Tongue (tissue), 3 donors: ENCODE measurements at places on chromosomes 2 and 18.
A peak's percentile ranks its signal among the peaks of the same experiment; 100 is the strongest.

DNA sequence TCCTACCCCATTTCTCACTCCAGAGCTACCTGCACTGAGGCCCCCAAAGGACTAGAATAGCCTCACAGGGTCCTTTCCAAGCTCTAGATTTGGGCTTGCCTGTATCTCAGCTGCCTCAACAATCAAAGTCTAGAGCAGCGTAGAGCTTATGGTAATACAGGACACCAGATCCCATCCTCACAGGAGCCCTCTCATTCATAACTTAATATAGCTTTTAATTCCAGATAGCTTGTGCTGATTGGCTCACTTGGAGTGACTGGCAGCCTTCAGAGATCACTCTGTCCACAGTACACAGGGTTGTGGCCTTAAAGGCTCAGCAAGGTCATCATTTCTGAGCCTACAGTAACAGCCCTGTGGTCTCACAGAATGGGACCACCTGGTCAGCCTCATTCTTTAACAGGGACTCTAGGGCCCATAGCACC is 51.4 kb downstream of the ZFP36L2 start:
- no peak for DNase-seq

DNA sequence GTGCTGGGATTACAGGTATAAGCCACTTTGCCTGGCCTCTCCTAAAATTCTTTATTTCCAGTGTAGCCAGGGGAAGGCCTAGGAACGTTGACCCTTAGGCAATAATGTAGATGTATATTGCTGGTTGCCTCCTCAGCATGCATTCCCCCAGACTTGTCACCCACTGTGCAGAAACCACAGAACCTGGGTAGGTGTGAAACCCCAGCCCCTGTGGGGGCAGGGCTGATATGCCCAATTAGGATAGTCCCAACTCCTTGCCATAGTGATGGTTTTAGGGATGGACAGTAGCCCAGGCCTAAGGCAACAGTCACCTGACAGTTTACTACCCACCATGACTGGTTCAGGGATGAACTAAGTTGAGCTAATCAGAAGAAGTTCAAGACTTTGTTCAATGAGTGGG is 57.7 kb downstream of the TMEM247 start:
- no peak for DNase-seq

GRCh38 chr18:57436965-57437333 is 1.8 kb downstream of the ONECUT2 start:
- no peak for DNase-seq

- DNase-seq: peak; percentile 78
Measured at GRCh38 chr2:50143822-50144575, 887.9 kb downstream of the NRXN1 start.

DNA sequence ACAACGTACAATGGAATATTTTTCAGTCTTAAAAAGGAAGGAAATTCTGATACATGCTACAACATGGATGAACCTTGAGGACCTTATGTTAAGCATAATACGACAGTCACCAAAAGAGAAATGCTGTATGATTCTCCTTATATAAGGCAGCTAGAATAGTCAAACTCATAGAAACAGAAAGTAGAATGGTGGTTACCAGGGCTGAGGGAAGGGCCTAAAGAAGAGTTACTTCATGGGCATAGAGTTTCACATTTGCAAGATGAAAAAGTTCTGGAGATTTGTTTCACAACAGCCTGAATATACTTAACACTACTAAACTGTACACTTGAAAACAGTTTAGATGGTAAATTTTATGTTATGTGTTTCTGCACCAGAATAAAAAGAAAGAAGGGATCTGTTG is 113.3 kb downstream of the GALNT1 start:
- DNase-seq: no peak

DNA sequence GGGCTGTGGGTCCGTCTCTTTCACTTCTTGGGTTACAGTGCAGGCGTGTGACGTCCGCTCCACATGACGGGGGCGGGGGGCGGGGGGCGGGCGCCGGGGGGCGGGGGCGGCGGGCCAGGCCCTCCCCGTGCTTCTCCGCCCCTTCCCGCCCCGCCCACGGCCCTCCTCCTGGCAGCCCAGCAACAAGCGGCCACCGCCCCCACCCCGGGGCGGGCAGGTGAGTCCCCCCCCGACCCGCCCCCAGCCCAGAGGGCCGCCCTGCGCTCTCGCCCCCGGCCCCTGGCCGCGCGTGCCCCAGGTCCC is 3.6 kb downstream of the ZNF516 start:
- peak; percentile 87 for DNase-seq

DNA sequence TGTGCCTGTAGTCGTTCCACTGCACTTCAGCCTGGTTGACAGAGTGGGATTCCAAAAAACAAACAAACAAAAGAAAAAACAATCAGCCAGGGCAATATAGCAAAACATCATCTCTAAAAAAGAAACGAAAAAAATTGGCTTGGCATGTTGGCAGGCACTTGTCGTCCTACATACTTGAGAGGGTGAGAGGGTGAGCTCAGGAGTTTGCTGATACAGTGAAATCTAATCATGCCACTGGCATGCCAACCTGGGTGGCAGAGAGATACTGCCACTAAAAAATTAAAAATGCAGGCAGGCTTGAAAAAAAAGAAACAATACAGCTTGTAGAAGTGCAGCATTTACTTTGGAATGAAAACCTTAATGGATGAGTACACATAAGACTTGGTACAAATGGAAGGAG is 282.9 kb upstream of the RGPD4 start:
- no peak for DNase-seq

GRCh38 chr2:172285010-172285621 is 142.3 kb upstream of the ITGA6 start:
- peak; percentile 71 for DNase-seq

DNA sequence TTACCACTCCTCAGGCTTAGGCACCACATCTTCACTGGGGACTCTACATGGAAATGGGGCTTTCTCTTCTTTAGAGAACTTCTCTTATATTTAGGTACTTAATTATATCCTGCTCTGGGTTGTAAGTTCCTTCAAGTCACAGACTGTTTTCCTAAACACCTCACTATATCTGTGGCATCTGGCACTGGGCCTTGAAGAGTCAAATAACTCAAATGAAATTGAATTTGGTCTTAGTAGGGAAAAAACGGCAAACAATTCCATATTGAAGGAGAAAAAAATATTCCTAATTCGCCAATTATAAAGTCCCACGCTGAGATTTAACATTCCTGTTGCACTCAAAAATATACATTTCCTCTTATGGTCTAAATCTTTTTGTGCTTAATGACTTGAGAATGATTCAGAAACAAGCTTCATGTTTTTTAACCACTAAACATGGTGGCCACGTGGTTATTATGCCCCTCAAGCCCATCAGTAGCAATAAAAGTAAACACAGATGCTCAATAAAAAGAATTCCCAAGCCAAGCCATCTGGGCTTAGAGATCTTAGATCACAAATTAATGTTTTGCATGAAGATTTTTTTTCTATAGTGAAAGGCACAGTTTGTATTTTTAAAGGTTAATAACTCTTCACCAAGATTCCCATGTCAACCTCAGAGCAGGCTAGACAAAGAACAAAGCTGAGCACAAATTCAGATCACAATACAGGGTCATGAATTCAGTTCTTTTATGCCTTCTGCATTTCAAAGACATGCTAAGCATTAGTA is 105.5 kb upstream of the SYT4 start:
- DNase-seq: no peak

GRCh38 chr2:188196343-188197008 is 95.2 kb upstream of the GULP1 start:
- DNase-seq: peak; percentile 9

DNA sequence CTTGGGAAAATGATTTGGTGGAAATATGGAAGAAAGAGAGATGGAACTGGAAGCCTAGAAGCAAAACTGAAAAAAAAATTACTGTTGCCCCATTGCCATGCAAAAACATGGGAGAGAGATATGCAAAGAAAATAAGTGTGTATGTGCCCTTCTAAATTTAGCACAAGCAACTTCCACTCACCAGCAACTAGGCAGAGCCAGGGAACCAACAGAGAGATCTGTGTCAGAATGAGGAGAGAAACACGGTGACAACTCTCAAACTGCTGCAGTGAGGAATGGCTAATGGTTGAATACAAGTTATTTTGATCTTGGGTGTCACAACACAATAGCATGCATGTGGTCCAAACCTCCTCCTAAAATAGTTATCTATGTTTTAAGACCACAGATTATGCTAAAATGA is 10.9 kb downstream of the DSC2 start:
- no peak for DNase-seq

DNA sequence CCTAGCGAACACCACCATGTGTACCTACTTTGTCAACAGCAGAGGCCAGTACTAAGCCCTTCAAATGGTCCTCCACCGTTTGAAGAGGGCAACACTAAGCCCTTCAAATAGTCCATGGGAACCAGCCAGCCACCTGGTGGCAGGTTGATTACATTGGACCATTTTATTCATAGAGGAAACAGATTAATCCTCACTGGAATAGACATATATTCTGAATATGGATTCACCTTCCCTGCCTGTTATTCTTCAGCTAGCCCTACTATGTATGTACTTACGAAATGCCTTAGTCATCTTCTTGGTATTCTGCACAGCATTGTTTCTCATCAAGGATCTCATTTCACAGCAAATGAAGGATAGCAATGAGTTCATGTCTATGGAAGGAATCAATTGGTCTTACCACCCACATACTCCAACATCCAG is 10.0 kb upstream of the ZNF396 start:
- no peak for DNase-seq

- no peak for DNase-seq
Measured at GRCh38 chr2:120238728-120239487, 13.7 kb upstream of the RALB start.

- peak; percentile 30 for DNase-seq
Measured at GRCh38 chr2:70024284-70024683, 62.9 kb upstream of the ASPRV1 start.

GRCh38 chr2:174606336-174606735 is 8.7 kb upstream of the WIPF1 start:
- peak; percentile 69 for DNase-seq

DNA sequence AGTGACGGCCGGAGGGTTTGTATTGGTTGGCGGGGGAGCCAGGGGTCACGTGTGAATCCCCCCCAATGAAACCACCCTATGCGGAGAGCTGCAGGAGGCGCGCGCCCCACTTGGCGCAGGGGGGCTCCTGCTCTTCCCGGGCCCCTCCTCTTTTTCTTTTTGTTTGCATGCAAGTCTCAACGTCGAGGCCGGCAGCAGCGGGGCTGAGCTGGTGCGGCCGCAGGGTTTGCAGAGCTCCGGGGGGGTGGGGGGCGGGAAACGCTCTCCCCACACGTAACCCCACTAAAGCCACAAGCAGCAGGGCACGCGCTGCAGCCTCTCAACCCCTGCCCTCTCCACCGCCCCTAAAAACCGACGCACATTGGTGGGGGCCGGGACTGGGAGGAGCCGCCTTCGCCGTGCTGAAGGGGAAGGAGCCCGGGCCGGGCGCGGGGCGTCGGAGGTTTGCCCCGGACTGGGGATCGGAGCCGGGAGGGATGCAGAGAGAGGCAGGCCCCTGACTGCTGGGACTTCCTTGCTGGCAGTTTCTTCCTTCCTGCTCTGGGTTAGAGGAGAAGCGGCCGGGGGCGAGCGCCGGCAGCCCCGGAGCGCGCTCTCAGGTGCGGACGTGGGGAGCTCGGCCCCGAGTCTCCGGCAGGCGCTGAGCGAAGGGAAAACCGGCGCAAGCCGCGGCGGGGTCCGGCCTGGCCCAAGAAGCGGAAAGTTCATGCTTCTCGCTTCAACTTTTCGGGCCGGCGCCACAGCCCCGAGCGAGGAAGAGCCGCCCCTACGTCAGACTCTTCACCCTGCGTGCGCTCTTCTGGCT is 864 bp downstream of the LBH start:
- peak; percentile 86 for DNase-seq

DNA sequence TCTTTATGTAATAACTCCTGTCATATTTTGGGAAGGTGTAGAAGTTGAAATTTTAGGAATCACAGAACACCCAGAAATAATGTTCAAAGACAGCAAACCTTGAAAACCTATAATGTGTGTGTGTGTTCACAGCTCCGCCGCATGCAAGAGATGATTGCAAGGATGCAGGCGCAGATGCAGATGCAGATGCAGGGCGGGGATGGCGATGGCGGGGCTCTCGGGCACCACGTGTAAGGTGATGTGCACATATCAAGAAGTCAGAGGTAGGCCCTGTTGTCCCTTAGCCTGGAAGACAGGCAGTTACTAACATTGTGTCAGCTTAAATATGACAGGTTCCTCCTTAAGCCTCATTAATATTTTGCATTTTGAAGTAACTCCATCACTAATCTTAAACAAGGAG is 6.1 kb upstream of the FARP2 start:
- DNase-seq: no peak

GRCh38 chr2:119218478-119219064 is 5.1 kb upstream of the STEAP3 start:
- DNase-seq: peak; percentile 83

- no peak for DNase-seq
Measured at GRCh38 chr18:32326450-32327308, 136.8 kb downstream of the MEP1B start.

DNA sequence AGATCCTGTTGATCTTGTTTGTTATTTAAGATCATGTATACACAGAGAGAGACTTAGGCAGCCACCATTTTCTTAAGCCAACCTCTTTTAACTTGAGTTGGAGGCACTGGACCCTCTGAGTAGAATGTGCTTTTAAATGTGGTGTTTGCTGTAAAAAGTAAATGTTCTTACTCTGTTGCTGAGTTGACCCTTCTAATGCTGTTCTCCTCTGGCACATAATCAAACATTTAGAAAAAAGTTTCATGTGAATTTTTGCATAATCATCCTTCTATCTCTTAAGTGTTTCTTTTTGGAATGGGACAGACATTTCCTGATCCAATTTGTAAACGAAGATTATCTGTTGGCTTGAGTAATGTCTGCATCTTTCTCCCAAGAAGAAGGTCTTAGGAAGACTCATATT is 255.1 kb upstream of the ETAA1 start:
- no peak for DNase-seq

- no peak for DNase-seq
Measured at GRCh38 chr2:160384791-160385190, 108.8 kb downstream of the RBMS1 start.

GRCh38 chr2:128693743-128694029 is 375.0 kb upstream of the HS6ST1 start:
- no peak for DNase-seq

GRCh38 chr2:218979846-218980734 is 4.9 kb downstream of the FEV start:
- DNase-seq: peak; percentile 88

- DNase-seq: no peak
Measured at GRCh38 chr18:49030138-49030537, 79.4 kb upstream of the SMAD7 start.

- no peak for DNase-seq
Measured at GRCh38 chr2:85516653-85517389, 22.1 kb upstream of the MAT2A start.

DNA sequence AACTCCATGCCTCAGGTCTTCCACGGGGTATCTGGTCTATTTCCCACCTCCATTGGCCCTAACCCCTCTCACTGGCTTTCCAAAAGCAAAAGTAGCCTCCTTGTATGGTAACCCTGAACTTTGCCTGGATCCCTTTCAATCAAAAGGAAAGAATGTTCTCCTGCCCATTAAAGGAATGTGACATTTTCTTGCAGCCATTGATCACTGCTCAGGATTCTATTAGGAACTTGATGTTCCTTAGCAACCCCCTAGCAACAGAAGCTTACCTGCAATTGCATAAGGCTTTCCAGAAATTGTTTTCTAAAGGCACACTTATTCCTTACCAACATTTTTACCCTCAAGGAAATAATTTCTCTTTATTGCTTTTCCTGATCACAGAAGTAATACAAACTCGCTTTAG is 91.4 kb upstream of the AGAP1 start:
- DNase-seq: no peak
